Stimulated activated CD8-positive, alpha-beta memory T cell treated with anti-CD3 and anti-CD28 coated beads, Interleukin-7, amount 100 ng/mL, for 1 hour (primary cell): ENCODE measurements at places on chromosomes 1 and 21.

DNA sequence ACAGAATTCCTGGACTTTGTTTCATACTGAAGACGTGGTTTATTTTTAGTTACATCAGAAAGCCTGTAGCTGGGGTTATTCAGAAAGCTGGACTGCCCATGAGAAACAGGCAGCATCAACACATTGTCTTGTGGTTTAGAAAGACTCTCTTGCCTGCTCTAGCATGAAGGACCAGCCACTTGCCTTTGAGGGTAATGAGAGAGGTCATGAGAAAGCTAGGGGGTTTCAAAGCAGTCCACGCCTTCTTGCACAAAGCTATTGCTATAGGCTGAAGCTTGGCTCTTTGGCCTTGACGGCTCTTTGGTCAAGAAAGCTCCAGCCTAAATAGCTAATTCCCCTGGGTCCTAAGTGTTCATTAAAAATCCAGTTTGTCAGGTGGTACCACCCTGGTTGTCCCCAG, 208.1 kb downstream of the PRDM2 start:
- no peak for DNase-seq

GRCh38 chr1:12067900-12068821, 5.1 kb downstream of the TNFRSF8 start:
- DNase-seq, result no peak

- DNase-seq, result no peak
These were observed 173.0 kb upstream of the LYPLAL1 start for GRCh38 chr1:219000631-219001030.

GRCh38 chr1:229131243-229132105, 139.4 kb upstream of the RAB4A start:
- no peak for DNase-seq

DNA sequence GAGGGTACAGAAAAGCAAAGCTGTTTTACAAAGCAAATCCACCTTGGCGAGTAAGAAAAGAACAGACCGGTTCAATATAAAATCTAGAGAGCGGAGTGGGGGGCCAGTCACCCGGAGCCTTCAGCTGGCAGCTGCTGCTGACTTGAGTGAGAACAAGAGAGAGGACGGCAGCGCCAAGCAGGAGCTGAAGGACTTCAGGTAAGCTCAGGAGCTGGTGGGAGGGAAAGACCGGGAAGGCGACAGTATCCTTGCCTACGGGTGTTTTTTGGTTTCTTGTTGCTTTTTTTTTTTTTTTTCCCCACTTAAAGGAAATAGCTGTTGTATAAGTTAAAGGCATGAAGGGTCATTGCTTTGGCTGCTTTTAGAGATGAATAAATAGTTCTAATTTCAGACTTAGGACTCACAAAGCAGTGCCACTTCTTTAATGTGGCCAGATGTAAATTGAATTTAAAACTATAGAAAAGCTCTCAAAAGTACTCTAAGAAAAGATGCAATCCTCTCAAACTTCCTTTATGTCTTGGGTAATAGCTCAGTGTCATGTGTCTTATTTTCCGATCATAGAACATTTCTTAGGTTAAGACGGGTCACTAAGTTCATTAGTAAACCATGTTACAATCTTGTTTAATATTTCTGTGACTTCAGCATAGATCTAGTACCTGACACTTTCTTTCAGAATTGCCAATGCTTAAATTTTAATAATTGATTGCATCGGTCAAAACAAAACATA, 82.8 kb downstream of the PRDM2 start:
- DNase-seq, result no peak
